ENCODE measurements at places on chromosomes 3 and 15.

GRCh38 chr15:80787316-80787715 is 8.1 kb downstream of the CEMIP start:
- no peak for DNase-seq

- DNase-seq: no peak
Observed at GRCh38 chr3:133514418-133514817, 59.1 kb upstream of the CDV3 start.

DNA sequence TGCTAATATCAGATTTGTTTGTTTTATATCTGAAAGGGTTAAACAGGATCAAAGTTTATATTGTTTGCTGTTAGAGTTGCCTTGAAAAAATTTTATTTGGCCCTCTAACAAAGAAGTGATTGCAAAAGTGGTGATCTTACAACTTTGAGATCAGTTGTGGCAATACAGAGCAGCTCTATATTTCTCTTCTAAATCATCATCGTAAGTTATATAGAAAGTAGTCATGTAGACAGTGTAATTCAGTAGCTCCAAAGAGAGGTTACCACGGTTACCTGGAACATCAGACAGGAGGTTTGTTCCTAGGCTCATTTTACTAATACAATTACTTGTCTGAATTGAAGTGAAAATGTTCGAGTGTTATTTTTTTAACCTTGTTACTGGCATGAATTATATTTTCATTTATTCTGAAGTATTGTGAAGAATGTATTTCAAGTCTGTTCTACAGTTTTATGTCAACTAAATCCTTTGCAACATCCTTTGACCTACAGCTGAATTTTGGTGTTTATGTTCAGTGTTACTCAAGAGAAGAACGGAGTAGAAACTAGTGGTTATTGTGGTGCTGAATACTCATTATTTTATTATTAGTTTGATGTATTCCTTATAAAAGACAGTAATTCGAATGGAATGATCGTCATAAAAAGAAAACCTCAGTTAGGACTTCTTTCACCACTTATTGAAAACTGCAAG is 214.2 kb downstream of the NAALADL2 start:
- DNase-seq: no peak

- peak; percentile 48 for DNase-seq
Observed at GRCh38 chr3:33645060-33645647, 72.9 kb downstream of the CLASP2 start.

GRCh38 chr15:43922021-43922420 is 95.2 kb downstream of the WDR76 start:
- DNase-seq: no peak

DNA sequence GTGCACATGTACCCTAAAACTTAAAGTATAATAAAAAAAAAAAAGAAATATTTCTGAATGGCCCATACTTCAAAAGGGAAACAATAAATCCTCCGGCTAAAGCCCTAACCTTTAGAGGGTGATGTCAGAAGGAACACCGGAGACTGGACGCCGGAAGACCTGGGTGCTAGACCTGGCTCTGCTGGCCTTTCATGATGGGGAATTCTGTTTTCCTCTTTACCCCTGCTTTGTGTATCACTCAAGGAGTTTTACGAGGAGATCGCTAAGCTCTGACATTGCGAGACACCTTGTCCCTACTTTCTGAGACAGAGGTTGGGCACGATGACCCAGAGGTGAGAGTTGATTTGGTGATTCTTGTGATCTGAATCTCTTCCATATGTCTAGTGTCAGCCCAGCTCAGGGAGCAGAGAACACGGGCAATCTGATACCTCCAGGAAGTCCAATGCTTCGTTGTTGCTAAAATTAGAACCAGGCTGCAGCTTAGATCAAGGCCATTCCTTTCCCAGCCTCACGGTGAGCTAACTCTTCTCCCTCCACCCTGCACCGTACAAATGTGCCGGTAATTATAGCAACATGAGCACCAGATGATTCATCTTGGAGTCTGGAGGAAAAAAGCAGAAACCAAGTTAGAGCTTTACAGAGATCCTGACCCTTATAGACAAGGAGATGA is 42.0 kb upstream of the CFAP161 start:
- no peak for DNase-seq

- no peak for DNase-seq
Observed at GRCh38 chr3:79115458-79115857, 652.3 kb downstream of the ROBO1 start.

- no peak for DNase-seq
Observed at GRCh38 chr15:39931615-39932014, 2.3 kb upstream of the EIF2AK4 start.

DNA sequence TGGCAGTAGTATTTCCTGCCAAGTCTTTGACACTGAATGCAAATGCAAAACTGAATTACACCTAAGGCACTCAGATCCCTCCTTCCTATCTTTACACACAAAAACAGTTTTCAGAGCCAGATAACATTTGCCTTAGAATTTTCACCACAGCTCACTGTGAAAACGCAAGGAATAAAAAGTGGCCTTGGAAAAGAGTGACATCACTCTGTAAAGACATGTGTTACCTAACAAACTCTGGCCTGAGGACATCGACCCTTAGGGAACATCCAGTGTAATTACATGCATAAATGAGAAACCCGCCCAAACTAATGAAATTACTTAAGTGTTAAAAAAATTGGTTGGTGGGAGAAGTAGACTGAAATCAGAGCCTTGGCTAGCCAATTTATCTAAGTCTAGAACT is 88.9 kb downstream of the PLOD2 start:
- no peak for DNase-seq

GRCh38 chr15:55774113-55774970 is 31.4 kb upstream of the PRTG start:
- peak; percentile 54 for DNase-seq

DNA sequence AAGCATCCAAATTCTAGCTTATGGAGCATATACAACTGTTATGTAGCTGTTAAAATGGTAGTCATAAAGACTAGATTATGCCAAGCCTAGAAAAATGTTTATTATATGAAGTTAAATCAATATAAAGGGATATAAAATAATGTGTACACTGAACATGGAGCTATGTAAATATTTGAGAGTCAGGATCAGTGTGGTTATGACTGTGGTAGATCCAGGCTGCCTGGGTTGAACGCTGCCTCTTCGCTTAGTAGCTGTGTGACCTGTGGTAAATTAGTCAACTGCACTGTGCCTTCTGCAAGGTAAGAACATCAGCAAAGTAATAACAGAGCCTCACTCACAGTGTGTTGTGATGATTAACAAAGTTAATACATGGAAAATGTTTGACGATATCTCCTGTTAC is 212.2 kb downstream of the RBMS3 start:
- no peak for DNase-seq

- no peak for DNase-seq
Observed at GRCh38 chr15:73232776-73233175, 136.0 kb downstream of the HCN4 start.

DNA sequence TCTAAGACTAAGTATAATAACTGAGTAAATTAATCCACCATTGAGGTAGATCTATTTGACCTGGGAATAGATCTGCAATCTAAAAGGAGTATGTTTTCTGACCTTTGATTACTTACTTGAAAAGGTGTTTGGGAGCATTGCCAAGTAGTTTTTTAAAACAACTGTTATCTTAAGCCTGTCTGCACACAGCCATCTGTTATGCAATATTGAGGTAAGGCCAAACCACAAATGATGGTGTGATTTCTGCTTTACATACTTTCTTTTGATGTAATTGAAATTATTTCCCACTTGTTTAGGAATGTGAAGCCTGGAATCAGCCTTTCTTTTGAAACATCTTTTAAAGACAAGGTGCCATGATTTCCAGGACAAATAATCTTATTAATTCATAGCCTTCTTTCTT is 274.0 kb downstream of the BBX start:
- DNase-seq: peak; percentile 8

Data from CD4-positive, alpha-beta T cell treated with Interleukin-4 for 4 hours (primary cell).